Stimulated activated CD4-positive, alpha-beta T cell treated with anti-CD3 and anti-CD28 coated beads, TNF-alpha, amount 100 ng/mL, for 48 hours (primary cell): ENCODE measurements at places on chromosomes 1 and 21.

GRCh38 chr1:97905141-97905940, 15.5 kb downstream of the DPYD start:
- no peak for DNase-seq

GRCh38 chr1:46517010-46517600, 27.5 kb downstream of the DMBX1 start:
- no peak for DNase-seq

DNA sequence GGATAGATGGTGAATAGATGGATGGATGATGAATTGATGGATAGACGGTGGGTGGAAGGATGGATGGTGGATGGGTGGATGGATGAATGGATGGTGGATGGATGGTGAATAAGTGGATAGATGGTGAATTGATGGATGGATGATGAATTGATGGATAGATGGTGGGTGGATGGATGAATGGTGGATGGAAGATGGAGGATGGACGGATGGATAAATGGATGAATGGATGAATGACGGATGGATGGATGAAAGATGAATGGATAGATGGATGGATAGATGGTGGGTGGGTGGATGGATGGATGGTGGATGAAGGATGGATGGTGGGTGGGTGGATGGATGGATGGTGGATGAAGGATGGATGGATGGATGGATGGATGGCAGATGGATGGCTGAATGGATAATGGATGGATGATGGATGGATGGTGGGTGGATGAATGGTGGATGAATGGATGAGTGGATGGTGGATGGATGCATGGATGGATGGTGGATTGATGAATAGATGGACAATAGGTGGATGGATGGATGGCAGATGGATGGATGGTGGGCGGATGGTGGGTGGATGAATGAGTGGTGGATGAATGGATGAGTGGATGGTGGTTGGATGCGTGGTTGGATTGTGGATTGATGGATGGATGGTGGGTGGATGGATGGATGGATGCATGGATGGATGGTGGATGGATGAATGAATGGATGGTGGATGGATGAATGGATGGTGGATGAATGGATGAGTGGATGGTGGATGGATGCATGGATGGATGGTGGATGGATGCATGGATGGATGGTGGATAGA, 5.3 kb downstream of the CHD5 start:
- no peak for DNase-seq

DNA sequence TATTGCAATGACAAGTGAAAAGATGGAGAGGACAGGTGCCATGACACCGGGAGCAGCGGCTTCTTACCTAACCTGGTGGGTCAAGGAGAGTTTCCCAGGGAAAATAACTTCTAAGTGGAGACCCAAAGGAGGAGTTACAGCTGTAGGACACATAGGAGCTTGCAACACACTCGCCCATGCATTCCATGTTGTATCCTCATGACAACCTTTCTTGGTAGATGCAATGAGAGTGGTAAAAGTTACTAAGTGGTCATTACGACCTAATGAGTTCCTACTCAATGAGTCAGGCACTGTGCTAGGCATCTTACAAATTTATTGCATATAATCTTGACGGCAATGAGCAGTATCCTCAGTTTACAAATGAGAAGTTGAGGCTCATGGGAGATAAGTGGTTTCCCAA, 119.5 kb upstream of the HOOK1 start:
- no peak for DNase-seq

- DNase-seq, result no peak
These were observed 24.0 kb upstream of the QSOX1 start for GRCh38 chr1:180130651-180131050.

GRCh38 chr1:63651161-63651701, 58.0 kb downstream of the PGM1 start:
- no peak for DNase-seq

GRCh38 chr21:36728371-36729111, 29.6 kb downstream of the SIM2 start:
- DNase-seq, result no peak

- DNase-seq, result peak; percentile 56
These were observed 44.9 kb downstream of the CHAF1B start for GRCh38 chr21:36429947-36430546.

DNA sequence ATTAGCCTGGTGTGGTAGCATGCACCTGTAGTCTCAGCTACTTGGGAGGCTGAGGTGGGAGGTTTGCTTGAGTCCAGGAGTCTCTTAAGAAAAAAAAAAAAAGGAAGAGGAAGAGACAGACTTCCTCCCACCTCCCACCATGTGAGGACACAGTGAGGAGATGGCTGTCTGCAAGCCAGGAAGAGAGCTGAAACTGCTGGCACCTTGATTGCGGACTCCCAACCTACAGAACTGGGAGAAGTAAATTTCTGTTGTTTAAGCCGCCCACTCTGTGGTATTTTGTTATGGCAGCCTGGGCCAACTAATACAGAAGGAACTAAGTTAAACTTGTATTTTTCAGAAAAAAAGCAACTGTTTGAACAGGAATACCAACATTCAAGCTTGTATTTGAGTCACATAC, 21.7 kb downstream of the DOP1B start:
- no peak for DNase-seq

GRCh38 chr1:245121523-245121922, 33.3 kb upstream of the KIF26B start:
- DNase-seq, result no peak

DNA sequence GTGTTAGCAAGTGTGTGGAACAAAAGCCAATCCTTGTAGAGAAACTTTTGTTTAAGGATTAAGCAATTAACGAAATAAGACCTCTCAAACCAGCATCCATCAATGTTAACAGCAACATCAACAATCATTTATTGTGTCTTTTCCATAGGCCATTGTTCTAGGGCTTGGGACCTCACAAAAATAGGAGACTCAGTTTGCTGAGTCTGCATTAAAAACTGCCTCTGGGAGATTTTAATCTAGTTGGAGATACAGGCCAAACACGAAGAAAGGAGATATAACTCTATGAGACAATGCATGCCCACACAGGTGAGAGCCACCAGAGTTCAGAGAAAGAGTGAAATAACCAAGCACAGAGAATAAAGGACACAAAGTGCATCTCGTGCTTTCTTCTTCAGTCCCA, 14.4 kb upstream of the SELP start:
- no peak for DNase-seq

GRCh38 chr1:53702341-53702740, 36.6 kb downstream of the GLIS1 start:
- DNase-seq, result no peak

- no peak for DNase-seq
These were observed 350.8 kb downstream of the DSCAM start for GRCh38 chr21:40496116-40496515.

DNA sequence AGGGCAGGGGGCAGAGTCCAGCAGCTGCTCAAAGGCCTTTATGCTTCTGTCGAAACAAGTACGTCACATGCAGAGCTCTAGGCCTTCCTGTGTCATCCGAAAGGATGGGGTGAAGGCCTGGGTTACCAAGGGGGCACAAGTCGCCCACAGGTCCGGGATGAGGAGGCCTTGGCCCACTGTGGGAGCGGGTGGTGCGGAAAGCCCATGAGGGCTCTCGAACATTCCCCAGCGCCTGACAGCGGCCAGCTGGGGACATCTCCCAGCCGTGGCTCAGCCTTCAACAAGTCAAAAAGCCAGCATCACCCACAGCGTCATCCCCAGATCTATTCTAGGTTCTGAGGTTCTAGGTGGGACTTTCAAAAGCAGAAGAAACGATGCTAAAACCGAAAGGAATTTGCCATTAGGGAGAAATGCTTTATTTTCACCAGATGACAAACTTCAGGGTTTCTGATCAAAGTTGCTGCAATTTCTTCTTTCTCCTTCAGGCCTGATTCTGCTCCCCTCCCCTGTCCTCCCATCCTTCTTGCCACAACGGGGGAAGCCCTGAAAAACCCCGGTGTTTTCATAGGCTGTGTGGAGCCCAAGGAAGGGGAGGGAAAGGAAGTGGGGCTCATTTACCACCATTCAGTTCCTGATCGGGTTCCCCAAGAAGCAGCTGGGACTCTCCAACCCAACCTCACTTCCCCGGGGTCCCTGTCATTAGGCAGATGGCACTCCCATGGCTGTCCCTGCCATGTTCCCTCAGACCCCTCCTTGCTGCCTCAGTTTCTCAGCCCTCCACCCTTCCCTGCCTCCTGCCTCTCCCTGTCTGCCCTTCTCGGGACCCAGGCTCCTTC, 17.6 kb downstream of the GPR137B start:
- no peak for DNase-seq

DNA sequence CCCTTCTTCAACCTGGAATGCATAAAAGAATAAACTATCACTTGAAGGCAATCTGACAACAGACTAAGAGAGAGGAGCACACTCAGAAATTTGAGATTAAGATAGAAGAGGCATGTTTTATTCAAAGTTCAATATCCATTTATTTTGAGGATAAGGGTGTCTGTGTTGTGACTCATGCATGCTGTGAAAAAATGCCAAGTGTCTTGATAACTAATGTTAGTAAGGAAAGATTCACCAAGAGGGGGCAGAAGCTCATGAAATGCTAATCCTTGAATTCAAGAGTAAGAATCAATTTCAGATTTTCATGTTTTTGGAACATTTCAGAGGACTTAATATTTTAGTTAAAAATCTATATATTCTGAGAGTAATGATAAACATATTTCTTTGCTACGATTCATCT, 94.0 kb downstream of the IFI44 start:
- DNase-seq, result no peak

GRCh38 chr1:218164111-218164929, 120.8 kb upstream of the RRP15 start:
- DNase-seq, result no peak

DNA sequence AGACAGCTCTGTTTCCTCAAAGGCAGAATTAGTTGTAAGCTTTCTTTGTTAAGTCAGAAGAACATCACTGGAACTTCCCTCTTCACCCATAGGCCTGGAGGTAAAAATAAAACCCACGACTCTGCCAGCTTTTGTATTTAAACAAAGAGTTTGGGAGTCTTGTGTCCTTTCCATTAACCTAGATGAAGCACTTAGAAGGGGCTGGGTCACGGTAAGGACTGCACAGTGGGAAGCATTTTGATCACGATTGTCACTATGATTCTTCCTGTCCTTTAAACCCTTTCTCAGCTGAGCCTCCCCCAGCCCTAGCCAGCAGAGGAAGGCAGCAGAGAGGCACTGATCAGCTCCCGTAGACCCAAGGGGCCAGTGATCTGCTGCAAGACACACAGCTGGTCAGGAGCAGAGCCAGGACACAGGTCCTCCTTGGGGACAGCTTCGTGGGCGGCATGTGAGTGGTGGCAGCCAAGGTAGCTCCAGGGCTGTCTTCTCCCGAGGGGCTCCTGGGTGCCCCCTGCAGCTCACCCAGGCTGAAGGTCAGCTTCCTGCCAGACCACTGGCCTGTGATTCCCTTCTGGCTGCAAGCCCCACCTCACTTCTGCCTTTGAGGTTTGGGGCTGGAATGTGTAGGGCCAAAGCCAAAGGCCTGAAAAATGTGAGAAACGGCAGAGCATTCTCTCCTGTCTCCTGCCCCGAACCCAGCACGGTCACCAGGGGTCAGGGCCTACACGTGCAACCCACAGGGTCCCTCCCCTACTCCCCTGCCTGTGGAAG, 4.0 kb upstream of the LAPTM5 start:
- no peak for DNase-seq

- no peak for DNase-seq
These were observed 43.1 kb downstream of the CLSTN1 start for GRCh38 chr1:9780554-9781110.

- DNase-seq, result no peak
These were observed 54.5 kb downstream of the EXO1 start for GRCh38 chr1:241902391-241903065.

DNA sequence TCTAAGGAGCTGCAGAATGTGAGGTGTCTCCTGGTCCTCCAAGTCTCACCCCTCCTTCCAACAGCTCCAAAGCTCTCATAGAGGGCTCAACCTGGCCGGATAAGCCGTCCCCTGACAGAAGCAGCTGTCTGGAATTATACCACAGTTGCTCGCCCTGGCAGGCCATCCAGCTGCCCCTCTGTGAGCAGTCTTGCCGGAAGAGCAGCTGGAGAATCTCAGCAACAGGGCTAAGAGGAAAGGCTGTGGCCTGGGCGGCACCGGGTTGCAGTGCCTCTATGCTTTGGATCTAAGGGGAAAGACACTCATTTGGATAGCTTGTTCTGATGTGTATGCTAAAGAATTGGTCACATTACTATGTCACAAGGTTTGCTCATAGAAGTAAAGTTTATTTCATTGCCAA, 12.4 kb downstream of the TMCC2 start:
- no peak for DNase-seq

- no peak for DNase-seq
These were observed 61.1 kb downstream of the PTPRU start for GRCh38 chr1:29297450-29297849.

DNA sequence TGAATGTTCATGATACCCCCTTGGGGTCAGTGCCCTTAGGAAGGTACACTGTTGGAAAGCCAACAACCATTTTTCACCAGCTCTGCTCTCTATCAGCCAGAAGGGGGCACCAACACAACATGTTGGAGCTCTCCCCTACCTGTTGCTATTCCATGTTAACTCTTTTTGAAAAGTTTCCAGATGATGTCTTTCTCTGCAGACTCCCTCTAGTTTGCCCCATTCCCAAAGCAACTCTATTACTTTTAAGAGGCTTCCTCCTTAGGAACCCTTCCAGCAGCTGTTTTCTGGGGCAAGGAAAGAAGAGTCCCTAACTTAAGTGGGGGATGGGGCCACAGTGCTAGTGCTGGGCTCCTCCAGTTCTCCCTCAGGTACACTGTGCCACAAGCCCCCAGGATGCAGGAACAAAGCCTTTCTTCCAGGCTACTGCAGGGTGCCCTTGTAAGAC, 22.9 kb upstream of the NDC1 start:
- peak; percentile 10 for DNase-seq
